ENCODE measurements at places on chromosomes 1 and 21.

DNA sequence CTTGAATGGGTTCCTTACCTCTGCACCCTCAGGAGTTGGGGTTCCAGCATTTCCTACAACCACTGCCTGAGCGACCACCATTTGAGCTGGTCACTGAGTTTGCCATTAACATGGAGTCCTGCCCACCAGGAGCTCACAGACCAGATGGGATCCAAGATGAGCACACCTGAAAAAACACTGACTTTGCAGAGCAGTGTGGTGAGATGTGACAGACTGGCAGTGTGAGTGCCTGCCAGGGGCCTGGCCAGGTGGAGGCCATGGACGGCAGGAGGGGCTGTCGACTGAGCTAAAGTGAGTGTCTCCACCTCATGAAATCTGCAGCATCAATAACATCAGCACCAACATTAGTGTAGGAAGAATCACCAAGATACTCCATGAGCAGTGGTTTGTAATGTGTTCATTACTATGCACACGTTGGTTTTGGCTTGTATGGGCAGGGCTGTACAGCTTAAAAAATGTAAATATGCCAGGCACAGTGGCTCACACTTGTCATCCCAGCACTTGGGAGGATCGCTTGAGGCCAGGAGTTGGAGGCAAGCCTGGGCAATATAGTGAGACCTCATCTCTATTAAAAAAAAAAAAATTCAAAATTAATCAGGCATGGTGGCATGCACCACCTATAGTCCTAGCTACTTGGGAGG lies 12.2 kb upstream of the MIXL1 start:
- DNase-seq = no peak

GRCh38 chr1:181179987-181180365 lies 91.5 kb downstream of the IER5 start:
- DNase-seq = peak; percentile 40

- no peak for DNase-seq
Observed at GRCh38 chr1:229293528-229294204, 22.8 kb downstream of the RAB4A start.

DNA sequence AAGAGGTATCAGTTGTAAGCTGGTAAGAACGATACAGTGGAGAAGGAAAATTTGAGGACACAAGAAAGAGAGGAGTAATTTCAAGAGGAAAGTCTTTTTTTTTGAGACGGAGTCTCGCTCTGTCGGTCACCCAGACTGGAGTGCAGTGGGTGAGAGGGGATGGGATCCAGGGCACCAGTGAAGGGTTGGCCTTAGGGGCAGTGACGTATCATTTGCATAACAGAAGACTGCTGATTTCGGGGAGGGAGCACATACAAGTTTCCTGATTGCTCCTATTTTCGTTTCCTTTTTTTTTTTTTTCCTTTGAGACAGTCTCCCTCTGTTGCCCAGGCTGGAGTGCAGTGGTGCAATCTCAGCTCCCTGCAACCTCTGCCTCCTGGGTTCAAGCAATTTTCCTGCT lies 4.2 kb downstream of the S100A13 start:
- no peak for DNase-seq

DNA sequence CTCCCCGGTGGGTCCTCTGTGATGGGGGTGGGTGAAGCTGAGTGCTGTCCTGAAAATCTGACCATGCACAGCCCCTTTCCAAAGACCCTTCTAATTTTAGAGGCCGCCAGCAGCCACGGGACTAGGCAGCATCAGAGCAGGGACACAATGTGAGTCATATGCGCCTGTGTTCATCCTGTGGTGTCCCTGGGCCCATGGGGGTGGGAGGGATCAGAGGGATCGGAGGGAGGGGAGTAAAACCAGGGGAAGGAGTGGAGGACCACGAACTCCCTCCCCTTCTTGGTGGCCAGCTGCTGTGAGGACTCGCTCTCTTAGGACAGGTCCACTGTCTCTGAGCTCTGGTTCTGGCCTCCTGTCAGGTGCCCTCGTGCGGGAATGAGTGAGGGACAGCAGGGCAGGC lies 61.5 kb downstream of the ADARB1 start:
- no peak for DNase-seq

DNA sequence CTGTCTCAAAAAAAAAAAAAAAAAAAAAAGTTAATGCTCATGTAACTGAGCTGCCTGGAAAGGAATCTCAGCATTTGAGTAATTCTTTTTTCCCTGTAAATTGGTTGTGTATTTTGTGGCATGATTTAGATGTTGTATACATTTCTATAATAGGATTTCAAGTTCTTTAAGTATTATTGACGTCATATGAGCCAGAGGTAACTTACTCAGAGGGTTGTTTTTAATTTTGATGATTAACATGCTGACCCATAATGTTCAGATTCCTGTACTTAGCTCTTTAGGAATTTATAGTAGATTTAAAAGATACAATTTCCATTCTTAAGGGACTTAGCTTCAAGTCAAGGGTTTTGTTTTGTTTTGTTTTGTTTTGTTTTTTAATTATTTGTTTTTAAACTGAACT lies 120.4 kb downstream of the CACHD1 start:
- no peak for DNase-seq

DNA sequence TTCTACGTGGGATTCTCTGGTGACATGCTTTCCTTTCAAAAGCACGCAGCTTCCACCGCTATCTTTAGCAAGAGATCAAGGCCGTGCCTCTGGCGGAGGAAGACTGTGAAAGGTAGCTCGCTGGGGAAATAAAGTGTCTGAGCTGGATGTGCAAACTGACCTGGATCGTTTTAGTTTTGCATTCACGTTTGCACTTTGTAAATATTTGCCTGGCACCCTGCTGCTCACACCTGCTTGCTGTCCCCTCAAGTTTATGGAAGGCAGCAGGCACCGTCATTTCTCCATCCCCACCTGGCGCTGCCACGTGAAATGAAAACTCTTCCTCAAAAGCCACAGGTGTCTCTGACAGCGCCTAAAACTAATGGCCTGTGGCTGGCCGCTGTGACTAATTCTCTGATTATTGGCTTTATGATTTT lies 44.0 kb upstream of the TARDBP start:
- no peak for DNase-seq

GRCh38 chr1:32755098-32755809 lies 52.7 kb upstream of the SYNC start:
- DNase-seq = no peak

- DNase-seq = no peak
Observed at GRCh38 chr1:63987014-63987627, 213.3 kb downstream of the ROR1 start.

DNA sequence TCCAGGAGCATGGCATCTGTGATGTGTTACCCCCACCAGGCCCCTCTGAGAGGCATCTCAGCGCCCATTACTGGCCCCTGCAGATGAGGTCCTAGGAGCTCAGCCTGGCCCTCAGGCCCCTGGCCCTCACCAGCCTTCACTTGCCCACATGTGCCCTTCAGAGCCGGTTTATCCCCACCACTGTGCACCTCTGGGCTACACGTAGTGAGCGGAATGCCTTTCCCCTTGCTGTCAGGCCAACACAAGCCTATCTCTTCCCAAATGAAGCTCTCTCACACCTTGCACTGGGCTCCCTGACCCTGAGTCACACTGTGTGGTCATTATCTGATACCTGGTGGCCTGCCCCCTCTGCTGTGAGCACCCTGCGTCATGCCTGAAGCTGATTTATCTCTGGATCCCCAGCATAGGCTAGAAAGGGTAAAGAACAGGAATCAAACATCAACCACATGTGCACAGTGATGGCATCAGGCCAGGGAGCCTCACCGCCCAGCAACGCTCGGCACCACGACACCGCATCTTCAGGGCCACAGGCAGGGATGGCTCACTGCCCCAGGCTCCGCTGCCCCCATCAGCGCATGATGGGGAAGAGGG lies 49.1 kb downstream of the GLIS1 start:
- no peak for DNase-seq

DNA sequence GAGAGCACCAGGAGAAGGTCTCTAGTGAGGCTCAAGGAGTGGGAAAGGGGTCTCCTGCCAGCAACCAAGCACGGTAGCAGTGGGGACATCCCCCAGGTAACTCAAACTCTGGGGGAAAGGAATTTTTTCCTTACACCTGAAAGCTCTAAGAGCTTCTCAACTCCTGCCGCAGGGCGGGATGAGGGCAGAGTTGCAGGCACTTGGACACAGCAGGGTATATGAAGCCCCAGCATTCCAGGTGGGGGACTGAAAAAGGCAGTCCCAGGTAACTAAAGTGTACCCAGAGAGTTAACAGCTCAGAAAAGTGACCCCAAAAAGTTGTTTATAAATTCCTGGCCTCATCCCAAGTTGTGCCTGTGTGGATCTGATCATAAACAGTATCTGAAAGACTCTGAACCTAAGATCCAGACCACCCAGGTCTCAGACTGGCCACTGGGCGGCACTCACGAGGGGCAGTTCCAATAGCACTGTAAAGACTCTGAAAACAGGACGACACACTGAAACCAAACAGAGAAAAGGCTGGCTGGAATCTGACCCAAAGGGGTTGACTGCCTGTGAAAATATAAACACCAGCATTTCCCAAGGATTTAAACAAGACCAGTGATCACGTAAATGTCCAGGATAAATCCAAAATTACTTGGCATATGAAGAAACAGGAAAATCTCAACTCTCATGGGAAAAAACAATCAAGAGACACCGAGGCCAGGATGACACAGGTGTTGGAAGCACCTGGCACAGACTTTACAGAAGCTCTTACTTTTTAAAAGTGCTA lies 47.5 kb downstream of the HSF2BP start:
- no peak for DNase-seq

DNA sequence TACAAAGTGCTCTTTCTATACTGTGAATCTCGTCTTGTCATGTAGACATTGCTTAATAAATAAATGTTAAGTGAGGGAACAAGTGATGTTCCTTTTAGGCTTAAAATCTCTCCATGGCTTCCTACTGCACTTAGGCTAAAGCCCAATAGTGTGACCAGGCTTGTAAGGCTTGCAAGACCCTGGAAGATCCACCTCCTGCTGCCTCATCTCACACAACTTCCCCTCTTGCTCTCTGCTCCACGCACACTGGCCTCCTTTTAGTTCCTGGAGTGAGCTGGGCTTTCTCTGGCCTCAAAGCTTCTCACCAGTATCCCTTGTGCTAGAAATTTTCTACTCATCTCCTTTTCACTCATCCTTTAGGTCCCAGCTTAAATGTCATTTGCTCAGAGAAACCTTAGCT lies 41.5 kb upstream of the DIPK1A start:
- no peak for DNase-seq

GRCh38 chr1:116763116-116763786 lies 9.0 kb downstream of the CD2 start:
- peak; percentile 87 for DNase-seq

DNA sequence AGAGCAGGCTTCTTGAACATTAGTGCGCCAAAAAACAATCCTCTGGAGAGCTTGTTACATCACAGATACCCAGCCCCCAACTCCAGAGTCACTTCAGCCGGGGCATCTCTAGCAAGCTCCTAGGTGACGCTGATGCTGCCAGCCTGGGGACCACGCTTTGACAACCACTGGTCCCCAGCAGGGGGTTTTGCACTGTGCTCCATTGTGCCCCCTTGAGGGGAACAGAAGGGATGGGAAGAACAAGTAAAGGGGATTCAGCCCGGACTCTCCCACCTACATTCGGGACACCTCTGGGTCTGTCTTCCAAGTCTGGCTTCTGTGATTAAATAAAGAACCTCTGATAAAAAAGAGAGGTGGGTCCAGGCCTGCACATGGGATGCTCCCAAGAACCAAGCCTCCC lies 60.4 kb downstream of the ATP5PO start:
- peak; percentile 14 for DNase-seq

- DNase-seq = peak; percentile 63
Observed at GRCh38 chr1:14181191-14181795, 417.2 kb upstream of the KAZN start.

GRCh38 chr1:57232500-57232899 lies 191.4 kb downstream of the DAB1 start:
- no peak for DNase-seq

DNA sequence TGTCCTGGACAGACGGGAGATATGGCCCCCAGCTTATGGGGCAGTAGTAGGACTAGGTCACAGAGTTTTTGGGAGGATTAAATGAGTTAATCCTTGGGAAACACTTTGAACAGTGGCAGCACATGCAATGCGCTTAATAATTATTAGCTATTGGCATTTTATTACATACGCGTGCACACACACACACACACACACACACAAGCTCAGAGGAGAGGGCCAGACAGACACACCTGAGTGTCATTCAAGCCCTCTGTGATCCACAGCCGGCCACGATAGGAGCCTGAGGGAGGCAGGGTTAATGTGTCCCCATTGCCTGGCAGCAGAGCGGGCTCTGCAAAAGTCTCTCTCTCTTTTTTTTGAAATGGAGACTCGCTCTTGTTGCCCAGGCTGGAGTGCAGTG lies 37.9 kb downstream of the EPHA2 start:
- no peak for DNase-seq

- DNase-seq = no peak
Observed at GRCh38 chr1:86030180-86030579, 126.4 kb downstream of the COL24A1 start.

GRCh38 chr1:27952147-27952546 lies 7.6 kb upstream of the XKR8 start:
- no peak for DNase-seq

- DNase-seq = no peak
Observed at GRCh38 chr1:160154790-160155189, 3.4 kb downstream of the ATP1A4 start.

DNA sequence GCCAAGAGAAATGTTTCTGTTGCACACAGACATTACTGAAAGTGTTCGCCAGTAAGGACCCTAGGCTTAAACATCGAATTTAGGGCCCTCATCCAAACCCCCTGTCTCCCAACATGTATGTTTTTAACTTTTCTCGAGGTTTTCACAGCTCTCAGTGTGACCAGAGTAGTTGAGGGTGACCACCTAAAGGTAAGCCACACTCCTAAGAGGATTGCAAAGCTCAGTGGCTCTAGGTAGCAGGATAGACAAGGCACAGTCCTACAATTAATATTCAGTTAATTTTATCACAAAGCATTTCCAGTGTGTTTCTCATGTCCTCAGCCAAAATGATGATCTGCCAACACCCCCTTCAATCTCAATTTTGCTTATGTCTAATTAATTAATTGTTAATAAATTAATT lies 695 bp upstream of the ALG14 start:
- no peak for DNase-seq

- DNase-seq = no peak
Observed at GRCh38 chr1:160206036-160206389, 829 bp downstream of the PEA15 start.

- DNase-seq = no peak
Observed at GRCh38 chr1:180839547-180839946, 73.2 kb upstream of the KIAA1614 start.

GRCh38 chr1:2597441-2598328 lies 11.1 kb downstream of the PRXL2B start:
- no peak for DNase-seq

GRCh38 chr1:4772294-4773010 lies 118.0 kb downstream of the AJAP1 start:
- no peak for DNase-seq

GRCh38 chr1:218351391-218352074 lies 6.4 kb downstream of the TGFB2 start:
- DNase-seq = peak; percentile 38

DNA sequence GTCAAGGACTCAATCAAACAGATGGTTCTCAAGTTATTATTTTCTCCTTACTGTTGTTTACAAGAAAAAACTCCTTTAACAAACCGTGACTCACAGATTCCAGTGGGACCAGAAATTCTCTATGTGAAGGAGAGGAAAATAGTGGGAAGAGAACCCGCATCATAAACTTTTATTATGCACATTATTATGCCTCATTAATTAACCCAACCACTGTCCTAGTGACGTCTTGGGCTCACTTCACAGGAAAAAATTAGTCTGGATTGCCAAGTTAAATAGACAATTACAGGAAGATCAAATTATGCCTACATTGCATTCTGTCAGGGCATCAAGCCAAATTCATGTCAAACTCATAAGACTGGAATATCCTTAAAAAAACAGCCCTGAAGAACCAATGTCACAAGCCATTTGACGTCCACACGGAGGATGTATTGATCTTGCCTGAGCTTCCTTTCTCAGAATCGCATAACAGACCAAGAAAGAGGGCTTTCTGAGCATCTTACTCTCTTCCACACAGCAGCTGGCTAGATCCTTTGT lies 347.8 kb downstream of the DUSP10 start:
- DNase-seq = no peak

Data from Jurkat, Clone E6-1 (cell line).